ENCODE measurements at places on chromosomes 16 and 17.

- DNase-seq: no peak
Observed at GRCh38 chr16:48450367-48450766, 65.2 kb upstream of the SIAH1 start.

GRCh38 chr16:56673921-56674320 lies 4.3 kb downstream of the MT1H start:
- no peak for DNase-seq

- DNase-seq: no peak
Observed at GRCh38 chr17:13704333-13704732, 102.6 kb upstream of the HS3ST3A1 start.

GRCh38 chr16:17301593-17302135 lies 169.1 kb downstream of the XYLT1 start:
- no peak for DNase-seq

DNA sequence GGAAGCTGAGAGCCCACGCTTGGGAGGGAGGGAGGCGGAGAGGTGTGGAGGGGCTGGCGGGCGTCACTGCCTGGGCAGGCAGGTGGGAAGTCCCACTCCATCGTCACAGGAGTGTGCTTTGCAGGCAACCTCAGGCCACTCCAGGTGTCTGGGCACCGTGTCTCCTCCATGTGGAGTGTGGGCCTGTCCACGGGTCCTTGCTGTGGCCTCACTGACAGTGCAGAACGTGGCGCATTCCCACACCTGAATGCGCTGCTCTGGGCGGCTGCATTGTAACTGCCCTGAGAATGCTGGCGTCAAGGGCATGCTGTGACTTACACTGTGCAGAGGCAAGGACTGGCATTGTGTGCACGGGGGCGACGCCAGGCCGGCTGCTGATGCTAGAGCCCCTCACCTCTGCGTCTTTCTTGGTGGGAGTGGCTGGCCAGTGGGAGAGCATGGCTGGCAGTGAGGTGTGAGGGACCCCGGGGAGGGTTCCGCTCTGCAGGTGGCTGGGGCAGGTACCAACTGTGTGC lies 66.4 kb downstream of the BANP start:
- no peak for DNase-seq

DNA sequence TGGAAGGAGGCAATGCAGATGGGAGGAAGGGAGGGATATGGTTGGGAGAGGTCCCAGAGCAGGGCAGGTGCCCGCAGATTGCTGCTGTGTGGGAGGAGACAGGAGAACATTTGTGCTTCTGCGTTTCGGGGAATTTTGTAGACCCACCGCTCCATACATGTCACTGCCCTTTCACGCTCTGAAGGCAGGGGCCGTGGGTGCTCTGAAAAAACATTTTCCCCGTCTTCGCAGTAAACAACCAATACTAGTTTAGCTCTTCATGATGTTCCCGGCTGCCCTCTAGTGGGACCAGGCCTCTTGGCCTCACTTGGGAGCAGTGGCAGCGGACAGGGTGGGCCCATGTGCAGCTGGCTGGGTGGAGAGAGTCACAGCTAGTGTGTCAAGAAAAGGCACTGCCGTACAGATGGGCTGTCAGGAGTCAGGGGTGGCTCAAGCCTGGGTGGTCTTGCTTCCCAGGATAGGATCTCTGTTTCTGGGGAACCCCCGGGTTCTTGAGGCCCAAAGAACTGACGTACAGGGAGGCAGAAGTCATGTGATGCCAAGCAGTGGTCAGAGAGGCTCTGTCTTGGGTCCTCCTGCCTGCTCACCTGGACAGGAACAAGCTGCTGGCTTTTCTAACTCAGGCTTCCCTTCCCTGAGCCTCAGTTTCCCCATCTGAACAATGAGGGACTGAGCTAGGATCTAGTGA lies 46.5 kb upstream of the CPNE2 start:
- DNase-seq: peak; percentile 89

GRCh38 chr16:67542464-67542863 lies 13.8 kb downstream of the RIPOR1 start:
- no peak for DNase-seq

DNA sequence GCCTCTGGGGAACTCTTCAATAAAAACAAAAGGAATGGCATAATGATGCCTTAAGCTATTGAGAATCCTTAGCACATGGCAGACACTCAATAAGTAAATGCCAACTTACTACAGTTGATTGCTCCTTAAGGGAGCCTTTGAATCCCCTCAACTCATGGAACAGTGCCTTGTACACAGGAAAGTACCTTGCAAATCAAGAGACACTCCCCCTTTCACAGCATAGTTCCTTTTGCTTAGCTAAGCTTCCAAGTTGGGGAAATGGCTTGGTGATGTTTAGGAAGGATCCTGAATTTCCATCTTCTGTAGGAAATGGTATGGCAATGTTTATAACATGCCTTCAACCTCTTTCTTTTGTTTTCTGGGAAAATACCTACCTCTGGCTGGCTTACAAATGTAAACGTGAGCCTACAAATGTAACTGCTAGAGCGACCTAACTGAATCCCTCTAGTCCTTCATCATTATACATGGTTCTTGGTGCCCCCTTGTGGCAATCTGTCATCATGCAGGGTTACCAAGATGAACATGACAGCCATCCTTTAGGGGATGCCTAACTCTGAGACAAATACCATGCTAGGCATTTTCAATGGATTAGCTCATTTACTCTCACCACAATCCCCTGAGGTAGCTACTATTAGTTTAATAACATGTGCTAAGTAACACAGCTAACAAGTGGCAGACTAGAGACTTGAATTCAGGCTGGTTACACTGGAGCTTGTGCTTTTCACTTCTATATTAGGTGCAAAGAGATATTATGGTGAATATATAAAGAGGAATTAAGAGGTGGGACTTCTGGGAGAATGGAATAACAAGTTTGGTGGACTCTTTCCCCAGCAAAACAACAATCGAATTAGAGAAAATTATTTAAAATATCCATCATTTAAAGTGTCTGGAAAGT lies 65.0 kb downstream of the MMD start:
- peak; percentile 85 for DNase-seq

DNA sequence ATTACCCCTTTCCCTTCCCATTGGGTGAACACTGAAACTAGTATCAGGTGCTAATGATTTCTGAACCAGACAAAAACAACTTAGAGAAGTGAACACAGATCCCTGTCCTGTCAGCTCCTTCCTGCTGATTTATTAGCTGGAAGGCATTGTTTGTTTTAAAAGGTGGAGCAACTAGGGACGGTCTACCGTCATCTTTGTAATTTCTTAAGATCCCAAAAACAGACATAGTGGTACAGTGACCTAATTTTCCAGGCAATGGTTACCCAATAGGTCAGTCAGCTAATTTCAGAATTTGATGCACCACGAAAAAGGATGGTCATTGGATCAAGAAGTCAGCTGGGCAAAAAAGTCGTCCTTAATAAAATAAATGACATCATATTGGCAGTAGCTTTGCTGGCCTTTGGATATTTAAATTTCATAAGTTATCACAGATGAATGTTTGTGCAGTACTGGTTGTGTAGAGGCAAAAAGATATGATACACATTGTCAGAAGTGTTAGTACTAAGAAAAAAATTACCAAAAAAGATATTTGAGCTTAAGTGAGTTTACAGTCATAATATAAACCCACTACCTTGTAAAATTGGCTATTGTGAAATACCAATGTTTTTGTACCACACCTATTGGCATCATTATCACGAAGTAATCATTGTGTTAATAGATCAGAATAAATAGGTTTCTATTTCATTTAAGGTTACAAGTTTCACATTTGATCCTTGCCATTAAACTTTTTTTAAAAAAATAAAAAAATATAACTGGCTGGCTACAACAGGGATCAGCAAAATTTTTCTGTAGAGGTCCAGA lies 27.2 kb upstream of the KCNJ16 start:
- DNase-seq: no peak

GRCh38 chr16:58499615-58500351 lies at the start of gene NDRG4:
TSS of gene NDRG4 (plus strand) at chr16:58500143. CDS start at chr16:58500249, 106 bp downstream.
- DNase-seq: peak; percentile 97

GRCh38 chr17:75645501-75645888 lies 12.3 kb downstream of the SMIM5 start:
- DNase-seq: no peak

DNA sequence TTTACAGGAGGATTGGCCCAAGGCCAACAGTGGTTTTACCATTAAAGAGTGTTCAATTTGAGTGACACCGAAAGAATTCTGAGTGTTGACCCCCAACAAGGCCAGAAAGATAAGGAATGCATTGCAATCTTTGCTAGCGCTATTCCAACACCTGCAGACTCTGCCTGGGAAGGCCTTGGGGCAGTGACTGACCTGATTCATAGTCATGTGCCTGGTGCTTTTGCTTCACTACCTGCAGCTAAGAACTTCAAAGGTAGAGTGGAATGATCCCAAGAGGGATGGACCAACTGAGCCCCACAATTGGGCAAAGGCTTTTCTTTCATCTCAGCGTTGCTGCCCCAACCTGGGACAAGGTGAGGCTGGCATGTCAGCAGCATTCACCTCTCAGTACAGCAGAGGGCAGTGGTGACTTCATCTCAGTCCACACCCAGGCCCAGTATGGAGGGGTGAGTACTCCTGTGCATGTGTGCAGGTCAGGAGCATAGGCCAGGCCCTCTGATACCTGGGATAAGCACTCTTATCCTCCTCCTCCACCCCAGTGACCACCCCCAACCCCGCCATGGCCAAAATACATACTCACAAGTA lies 149.6 kb upstream of the GNAO1 start:
- DNase-seq: no peak

GRCh38 chr17:70955441-70955840 lies 786.1 kb downstream of the KCNJ2 start:
- DNase-seq: no peak

DNA sequence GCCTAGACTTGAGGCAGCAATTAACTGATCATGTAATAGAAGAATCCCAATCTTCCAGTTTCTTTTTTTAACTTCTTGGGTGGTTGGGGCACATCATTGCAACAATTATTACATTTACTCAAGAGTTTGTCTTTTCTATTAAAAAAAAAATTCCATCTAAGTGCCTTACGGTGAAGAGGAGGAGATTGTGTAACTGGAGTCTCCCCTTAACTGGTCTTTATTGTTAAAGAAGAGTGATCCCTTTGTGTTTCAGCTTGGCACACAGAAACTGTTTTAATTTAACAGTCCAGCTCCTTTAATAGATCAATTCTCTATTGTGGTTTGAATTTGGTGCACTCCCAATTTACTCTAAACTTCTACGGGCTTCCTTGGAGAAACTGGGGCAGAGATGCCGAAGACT lies 75.2 kb downstream of the FTO start:
- no peak for DNase-seq
